ENCODE measurements at places on chromosomes 7 and 10.

GRCh38 chr10:129719415-129719739, 244.7 kb downstream of the EBF3 start:
- DNase-seq = no peak

DNA sequence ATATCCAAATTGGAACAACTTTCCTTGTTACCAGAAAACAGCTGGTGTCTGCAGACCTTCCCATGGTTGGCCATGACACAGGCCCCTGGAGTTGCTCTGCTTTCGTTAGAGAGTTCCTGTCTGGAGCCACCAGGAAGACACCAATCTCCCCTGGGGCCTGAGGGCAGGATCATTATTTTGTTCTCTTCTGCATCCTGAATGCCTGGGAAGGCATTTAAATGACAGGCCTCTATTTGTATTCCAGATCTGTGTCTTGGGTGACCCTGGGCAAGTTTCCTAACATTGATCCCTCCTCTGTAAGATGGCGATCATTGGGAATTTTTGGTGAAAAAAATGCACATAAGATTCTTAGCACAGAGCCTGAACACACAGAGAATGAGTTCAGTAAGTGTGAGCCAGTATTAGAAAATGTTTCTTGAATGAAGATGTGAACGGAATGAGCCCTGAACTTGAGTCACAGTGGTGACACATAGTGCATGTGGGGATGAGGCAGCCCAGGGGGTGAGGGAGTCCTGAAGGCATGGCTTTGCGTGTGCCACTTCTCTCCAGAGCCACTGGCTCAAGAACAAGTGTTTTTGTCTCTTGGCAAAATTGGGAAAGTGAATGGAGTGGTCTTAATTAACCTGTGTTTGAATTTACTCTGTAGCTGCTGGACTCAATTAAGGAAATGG, 28.4 kb downstream of the BMPER start:
- DNase-seq = peak; percentile 98

- DNase-seq = no peak
These were observed 10.2 kb downstream of the SSBP1 start for GRCh38 chr7:141748396-141748795.

GRCh38 chr7:89308535-89308934, 513.0 kb upstream of the TEX47 start:
- DNase-seq = no peak

GRCh38 chr7:81367326-81367931, 402.4 kb downstream of the HGF start:
- DNase-seq = peak; percentile 97

DNA sequence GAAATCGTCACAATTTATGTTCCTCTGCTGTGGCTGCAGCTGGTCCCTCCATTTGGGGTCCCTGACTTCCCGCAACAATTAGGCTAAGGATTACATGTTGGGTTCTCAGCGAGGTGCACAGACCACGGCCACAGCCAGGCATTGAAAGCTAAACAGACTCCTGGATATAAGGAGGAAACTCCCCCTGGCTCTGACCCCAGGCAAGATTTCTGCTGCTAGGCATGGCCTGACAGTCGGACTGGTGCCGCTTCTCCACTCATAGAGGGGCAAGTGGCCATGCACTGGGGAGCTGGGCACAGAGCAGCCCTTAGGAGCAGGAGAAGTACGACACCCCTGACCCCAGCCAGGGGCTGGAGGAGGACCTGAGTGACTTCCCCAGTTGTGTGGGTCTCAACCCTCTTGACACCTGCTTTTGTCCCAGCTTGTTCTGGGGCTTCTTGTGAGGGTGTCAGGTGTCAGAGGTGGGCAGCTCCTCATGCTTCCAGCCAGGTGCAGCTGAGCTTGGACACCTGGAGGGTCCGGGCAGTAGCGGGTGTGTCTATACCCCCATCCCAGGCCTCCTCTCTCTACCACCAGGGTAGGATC, 38.3 kb downstream of the TSPAN15 start:
- no peak for DNase-seq

DNA sequence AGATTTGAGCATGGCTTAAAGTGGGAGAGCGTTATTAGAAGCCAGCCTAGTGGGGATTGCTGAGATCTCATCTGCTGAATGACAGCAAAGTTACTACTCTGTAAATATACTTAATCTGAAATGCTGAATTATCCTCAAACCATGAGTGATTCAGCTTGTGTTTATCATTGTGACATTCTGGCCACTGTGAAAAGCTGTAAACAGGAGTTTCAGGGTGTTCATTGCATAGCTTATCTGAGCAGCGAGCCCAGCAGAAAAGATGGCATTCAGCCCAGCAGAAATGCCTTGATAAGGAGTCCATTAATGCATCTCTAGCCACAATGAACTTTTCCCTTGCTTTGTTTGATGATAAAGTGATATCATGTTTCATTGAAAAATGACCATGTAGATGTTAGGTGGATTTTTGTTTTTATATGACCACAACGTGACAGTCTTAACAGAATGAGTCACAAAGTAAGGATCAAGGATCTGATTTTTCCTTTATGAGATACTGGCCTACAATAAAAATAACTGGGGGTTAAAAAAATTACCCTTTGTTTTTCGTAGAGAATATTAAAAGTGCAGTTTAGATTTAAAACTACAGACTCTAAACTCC, 7.8 kb downstream of the TES start:
- DNase-seq = peak; percentile 66

- peak; percentile 49 for DNase-seq
These were observed 720 bp downstream of the SNCG start for GRCh38 chr10:86958901-86959736.
